Lower leg skin (tissue), 4 donors: ENCODE measurements at places on chromosomes 6 and 20.

DNA sequence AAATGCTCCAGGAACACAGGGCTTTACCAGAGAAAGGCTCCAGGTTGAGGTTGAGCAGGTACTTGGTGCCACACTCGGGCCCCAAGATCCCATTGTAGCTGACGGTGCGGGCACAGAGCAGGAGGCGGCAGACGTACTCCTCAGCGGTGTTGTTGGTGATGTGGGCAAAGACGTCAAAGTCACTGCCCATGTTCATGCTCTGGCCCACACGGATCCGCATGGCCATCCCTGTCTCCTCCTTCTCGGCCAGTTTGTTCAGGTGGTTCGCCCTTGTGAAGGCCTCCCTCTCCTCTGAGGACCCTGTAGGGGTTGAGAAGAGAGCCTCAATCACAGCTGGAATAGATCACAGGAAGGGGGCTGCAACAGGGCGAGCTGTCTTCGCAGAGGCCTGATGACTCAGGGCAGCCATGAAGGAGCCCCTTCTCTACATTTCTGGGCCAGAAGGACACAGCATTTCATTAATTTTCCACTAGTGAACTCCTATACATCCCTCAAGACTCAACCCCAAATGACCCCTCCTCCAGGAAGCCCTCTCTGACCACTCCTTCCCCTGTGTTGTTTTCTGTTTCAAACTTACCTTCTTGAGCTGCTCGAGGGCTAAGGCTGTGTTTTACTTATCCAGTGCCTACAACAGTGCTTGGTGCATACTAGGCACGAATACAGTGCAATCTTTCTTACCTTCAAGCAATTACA lies 26.8 kb downstream of the TGM2 start:
- peak; percentile 82 for DNase-seq

- no peak for DNase-seq
Observed at GRCh38 chr6:109242925-109243324, 139.3 kb downstream of the CD164 start.

DNA sequence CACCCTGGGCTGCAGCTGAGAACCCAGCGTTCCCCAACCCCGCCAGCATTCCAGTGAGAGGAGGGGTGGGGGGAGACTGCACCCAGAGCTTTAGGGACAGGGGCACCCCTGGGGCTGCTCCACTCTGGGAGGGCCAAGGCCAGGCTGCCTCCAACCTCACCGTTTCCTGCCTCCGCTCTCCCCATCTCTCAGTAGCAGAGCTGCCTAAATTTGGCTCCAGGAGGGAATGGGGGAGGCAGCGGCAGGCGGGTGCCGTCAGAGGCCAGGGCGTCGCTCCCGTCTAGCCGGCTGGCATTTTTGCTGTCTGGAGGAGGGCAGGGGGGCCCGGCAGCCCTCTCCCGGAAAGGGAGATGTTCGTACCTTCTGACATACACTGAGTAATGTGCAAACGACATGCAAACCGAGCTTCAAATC lies 46.6 kb downstream of the NOL4L start:
- DNase-seq = no peak

DNA sequence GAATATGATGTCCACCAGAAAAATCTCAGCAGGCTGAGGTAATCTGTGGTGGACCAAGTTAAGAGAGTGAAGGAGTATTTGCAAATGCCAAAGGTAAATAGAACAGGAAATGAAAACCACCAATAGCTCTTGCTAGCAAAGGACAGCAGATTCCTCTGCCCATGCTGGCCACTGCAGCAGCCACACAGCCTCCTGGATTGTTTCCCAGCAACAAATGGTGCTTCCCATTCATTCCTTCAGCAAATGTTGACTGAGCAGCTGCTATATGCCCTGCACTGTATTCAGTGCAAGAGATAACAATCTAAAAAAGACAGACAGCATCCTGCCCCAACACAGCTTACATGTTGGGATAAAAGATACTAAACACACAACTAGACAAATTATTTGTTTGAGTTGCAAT lies 11.0 kb downstream of the ROS1 start:
- no peak for DNase-seq

DNA sequence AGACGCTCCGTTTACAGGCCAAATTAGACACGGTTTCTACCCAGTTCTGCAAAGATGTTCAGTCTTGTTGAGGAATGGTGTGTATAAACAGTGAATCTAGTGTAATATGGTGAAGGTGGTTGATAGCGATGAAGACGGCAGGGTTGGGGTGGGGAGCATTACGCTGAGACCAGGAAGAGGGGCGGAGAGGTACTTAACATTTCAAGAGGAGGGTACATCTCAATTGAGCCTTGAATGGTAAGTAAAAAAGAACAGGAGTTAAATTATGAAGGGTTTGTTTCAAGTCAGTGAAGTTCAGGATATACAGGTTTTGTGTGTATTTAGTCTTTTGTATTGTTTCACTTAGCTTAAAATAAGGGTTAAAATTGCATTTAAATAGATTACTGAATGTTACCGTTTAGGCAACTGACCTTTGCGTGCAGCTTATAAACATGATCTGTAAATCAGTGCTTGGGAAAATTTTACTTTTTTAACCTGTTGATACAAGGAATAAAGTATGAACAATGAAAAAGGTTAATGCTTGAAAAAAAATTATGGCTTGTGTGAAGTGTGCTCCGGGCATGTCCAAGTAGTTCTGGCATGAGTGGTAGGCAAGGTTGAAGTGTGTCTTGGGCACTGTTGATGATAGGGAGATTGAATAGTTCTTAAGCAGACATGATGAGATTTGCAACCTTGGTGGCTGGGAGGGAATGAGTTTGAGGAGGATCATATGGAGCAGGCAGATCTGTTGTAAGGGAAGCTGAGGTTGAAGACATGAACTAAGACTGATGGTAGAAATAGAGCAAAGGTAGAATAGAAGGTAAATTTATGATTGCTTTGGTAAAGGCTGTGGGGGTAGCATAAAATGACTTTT lies 842 bp downstream of the POLR1C start:
- DNase-seq = no peak

GRCh38 chr6:2793534-2794151 lies 28.4 kb downstream of the WRNIP1 start:
- DNase-seq = no peak

DNA sequence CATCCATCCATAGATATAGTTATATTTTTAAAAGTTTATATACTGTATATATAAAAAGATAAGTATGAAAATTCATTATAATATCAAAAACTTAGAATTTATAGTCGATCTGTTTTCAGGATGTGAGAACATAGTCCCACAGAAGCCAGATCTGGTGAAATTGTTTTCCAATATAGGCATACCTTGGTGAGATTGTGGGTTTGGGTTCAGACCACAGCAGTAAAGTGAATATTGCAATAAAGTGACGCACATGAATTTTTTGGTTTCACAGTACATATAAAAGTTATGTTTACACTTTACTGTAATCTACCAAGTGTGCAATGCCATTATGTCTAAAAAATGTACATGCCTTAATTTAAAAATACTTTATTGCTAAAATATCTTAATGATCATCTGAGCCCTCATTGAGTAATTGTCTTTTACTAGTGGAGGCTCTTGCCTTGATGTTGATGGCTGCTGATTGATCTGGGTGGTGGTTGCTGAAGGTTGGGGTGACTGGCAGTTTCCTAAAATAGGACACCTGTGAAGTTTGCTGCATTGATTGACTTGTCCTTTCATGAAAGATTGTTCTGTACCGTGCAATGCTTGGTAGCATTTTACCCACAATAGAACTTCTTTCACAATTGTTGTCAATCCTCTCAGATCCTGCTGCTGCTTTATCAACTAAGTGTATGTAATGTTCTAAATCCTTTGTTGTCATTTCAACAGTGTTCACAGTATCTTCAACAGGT lies 29.8 kb downstream of the AIG1 start:
- DNase-seq = no peak

- no peak for DNase-seq
Observed at GRCh38 chr6:2508071-2508470, 242.7 kb downstream of the MYLK4 start.
